ENCODE measurements at places on chromosomes 5 and 9. TPM values are rescaled to one million over a fixed set of nuclear protein-coding genes. Genes with fewer than 3 reads are reported as not detected.

Gene SLC25A48
- total RNA-seq, result 0.49 TPM

Gene GPR150
- 1.7 TPM for total RNA-seq

Gene LHFPL2
- total RNA-seq, result 24.8 TPM

Gene CDH12
- not detected for total RNA-seq

Gene OTP
- total RNA-seq, result not detected

Gene SLIT3
- total RNA-seq, result 52.8 TPM

Gene COL23A1
- 3.7 TPM for total RNA-seq

Gene PGM5
- total RNA-seq, result 102 TPM

Gene FYB1
- 10.8 TPM for total RNA-seq

Gene FAM219A
- total RNA-seq, result 9.3 TPM

Gene BARHL1
- not detected for total RNA-seq

Gene CDC26
- 25.3 TPM for total RNA-seq

Gene CAPSL
- total RNA-seq, result not detected

Gene AQP3
- total RNA-seq, result 868 TPM

Gene F2RL2
- not detected for total RNA-seq

Gene ZNF883
- 0.98 TPM for total RNA-seq

Gene MARCOL
- total RNA-seq, result not detected

Gene QRFP
- total RNA-seq, result not detected

Gene GLDC
- total RNA-seq, result 0.49 TPM

Gene TAS2R1
- total RNA-seq, result not detected

Gene MRPL22
- 24.8 TPM for total RNA-seq

Gene TAF11L10
- not detected for total RNA-seq

Gene AP3B1
- total RNA-seq, result 49.6 TPM

Gene AGXT2
- not detected for total RNA-seq

Gene FAM120A
- 98.2 TPM for total RNA-seq

Gene SIT1
- total RNA-seq, result 2.5 TPM

Gene C5orf15
- 35.8 TPM for total RNA-seq

Gene IFNA10
- total RNA-seq, result not detected

Gene PDE6A
- total RNA-seq, result 0.25 TPM

Gene NXNL2
- 2.5 TPM for total RNA-seq

Gene SLC25A2
- not detected for total RNA-seq

Gene ZNG1C
- total RNA-seq, result 24.8 TPM

Gene ANKHD1
- 140 TPM for total RNA-seq

Gene NLN
- 6.6 TPM for total RNA-seq

Gene SHOC1
- 0.25 TPM for total RNA-seq

Gene HSPB3
- total RNA-seq, result not detected

Gene C7
- total RNA-seq, result 385 TPM

Gene OR1Q1
- total RNA-seq, result not detected

Gene CTSV
- total RNA-seq, result 1.5 TPM

Gene PFN3
- not detected for total RNA-seq

Gene SHISAL2B
- total RNA-seq, result not detected

Gene GGTA1
- 18.4 TPM for total RNA-seq

Gene FOXD4L5
- not detected for total RNA-seq

Gene URM1
- 15.2 TPM for total RNA-seq

Gene IFNA21
- total RNA-seq, result not detected

Gene STKLD1
- not detected for total RNA-seq

Gene RLN1
- total RNA-seq, result not detected

Gene OLFM1
- 39.0 TPM for total RNA-seq

Gene RELL2
- total RNA-seq, result 5.6 TPM

Gene SPATA6L
- 3.9 TPM for total RNA-seq

Gene SLC36A2
- not detected for total RNA-seq

Gene ELOVL7
- total RNA-seq, result 3.9 TPM

All from vagina (tissue), 2 donors.